ENCODE measurements at places on chromosomes 7 and 10.

DNA sequence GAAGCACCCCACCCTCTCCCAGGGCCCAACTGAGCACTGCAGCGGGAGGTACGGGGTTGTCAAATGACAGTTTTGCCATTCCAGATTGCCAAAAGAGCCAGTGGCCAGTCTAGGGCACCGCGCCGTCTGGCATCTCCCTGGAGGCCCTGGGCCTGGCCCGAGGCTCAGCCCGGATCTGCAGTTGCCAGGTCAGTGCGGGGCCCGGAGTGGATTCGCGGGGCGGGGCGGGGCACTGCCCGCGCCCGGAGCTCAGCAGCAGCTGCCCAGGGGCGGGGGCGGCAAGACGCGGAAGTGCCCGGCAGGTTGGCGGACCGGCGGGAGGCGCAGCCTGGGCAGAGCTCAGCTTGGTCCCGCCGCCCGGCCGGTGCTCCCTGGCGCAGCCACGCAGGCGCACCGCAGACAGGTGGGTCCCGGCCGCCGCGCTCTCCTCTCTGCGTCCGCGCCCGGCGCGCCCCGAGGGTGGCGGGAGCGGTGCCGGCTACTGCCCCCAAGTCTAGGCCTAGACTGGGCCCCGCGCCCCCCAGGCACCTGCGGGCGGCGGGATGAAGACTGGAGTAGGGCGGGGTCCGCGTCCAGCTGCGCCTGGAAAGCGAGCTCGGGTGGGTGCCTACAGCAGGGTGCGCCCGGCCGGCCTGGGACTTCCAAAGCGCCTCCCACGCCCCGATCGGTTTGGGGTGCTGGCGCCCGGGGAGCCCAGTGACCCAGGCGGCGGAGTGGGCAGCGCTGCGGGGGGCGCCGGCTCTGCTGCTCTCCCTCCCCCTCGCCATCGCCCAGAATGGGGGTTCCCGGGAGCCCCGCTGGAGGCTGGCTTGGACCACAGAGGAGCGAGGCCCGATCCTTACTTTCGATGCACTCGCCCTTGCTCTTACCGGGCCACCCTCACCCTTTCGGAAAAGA is at the start of gene IRF5:
IRF5 (plus strand) TSS at position 281 of the 897 bp plus-strand sequence. CDS start 4,155 bp downstream, outside the sequence.
- DNase-seq: peak; percentile 44

DNA sequence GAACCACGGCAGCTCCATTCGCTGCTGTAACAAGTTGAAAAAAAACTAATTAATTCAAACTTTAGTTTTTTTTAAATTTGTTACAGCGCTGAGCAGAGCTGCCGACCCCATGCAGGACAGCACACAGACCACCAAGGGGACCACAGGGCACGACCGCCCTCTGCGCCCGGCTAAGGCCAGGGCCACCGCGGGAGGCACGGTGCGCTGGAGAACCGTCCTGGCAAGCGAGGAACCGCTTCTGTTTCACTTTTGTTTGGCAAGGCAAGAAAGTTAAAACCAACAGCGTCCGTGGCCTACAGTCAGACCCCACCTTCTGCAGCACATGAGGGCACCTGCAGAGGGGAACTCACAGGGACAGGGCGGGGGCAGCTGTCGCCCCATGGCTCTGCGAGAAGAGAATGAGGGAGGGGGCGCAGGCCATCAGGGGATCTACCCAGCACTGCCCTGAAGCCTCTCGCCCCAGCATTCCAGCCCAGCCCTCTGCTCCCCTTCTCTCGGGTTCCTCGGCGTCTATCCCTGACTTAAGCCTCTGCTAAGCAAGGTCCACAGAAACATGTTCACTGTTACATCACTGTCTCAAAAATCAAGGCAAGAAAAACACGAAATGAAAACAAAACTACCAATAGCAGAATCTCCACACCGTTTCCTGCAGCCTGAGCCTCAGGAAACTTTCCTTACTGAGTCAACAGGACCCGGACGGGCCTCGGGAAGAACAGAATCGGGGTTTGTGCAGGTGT is 204.4 kb downstream of the DIP2C start:
- no peak for DNase-seq

GRCh38 chr10:67790534-67791408 is 47.2 kb downstream of the DNAJC12 start:
- DNase-seq: no peak

- DNase-seq: no peak
These were observed 33.6 kb downstream of the WIPF3 start for GRCh38 chr7:29839921-29840320.

GRCh38 chr10:76082232-76082631 is 650.8 kb downstream of the LRMDA start:
- no peak for DNase-seq
